ENCODE measurements at places on chromosomes 1 and 21.

GRCh38 chr1:55836086-55836485 lies 620.9 kb upstream of the USP24 start:
- H3K27ac ChIP-seq = no peak overlapping the region
- no peaks in the 10 kb centered on the region for H3K27me3 ChIP-seq
- H3K4me1 ChIP-seq = peaks cover 16% of the 10 kb centered on the region
- no peaks in the 10 kb centered on the region for H3K36me3 ChIP-seq
- H3K4me3 ChIP-seq = no peak overlapping the region
- no peak for ATAC-seq

DNA sequence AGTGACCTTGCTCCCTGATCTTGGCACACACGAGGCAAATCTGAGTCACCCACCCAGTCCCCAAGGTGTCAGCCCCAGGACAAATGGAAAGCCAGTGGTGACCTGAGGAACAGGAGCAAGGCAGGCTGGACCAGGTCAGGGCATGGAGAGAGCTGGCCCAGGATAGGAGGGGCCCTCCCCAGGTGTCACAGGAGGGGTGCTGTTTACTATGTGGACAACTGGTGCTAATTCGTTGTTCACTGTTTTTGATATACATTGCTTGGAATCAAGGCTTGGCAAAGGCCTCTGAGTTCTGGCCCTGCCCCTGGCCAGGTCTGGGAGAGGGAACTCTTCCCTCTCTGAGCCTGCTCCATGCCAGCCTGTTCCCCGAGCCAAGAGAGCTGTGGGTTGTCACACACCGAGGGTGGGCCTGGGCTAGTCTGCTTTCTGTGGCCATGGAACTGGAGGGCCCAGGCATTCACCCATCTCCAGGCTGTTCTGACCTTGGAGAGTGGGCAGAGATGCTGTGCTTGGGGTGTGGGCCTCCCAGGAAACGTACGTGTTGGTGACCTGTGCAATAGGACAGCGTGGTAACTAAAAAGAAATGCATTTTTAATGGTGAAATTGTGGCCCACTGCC lies 41.8 kb downstream of the CRYAA start:
- H3K4me1 ChIP-seq = peaks cover 3% of the 10 kb centered on the region
- H3K27ac ChIP-seq = no peak overlapping the region
- peaks cover 48% of the 10 kb centered on the region for H3K27me3 ChIP-seq
- H3K4me3 ChIP-seq = no peak overlapping the region
- H3K36me3 ChIP-seq = no peaks in the 10 kb centered on the region
- ATAC-seq = no peak

DNA sequence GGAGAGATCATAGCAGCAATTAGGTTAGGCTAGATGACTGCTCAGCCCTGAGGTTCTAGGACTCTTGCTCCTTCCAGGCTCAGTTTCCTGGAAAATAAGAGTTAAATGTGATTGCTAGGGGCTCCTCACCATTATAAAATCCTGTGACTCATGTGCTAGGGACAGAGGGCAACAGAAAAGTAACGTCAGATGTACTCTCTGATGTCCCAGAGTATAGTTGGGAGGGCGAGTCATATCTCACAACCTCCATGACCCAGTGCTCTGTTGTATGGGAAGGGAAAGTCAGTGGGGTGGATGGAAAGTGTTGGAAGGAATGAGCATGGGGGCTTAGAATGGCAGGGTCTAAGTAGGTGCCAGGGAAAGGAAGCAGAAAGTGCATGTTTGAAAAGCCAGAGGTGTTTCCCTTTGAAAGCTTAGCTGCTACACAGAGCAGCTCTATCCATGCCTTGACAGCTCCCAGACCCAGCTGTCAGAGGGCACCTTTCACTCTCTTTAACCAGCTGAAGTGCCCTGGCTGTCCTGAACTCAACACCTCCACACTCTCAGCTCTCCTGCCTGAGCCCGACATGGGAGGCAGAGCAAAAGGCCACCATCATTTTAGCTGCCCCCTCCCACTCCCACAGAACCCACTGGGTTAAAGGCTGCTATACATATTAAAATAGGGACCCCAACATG lies 11.6 kb downstream of the GJA5 start:
- no peaks in the 10 kb centered on the region for H3K36me3 ChIP-seq
- H3K27me3 ChIP-seq = peaks cover 3% of the 10 kb centered on the region
- H3K27ac ChIP-seq = no peak overlapping the region
- no peak for ATAC-seq

DNA sequence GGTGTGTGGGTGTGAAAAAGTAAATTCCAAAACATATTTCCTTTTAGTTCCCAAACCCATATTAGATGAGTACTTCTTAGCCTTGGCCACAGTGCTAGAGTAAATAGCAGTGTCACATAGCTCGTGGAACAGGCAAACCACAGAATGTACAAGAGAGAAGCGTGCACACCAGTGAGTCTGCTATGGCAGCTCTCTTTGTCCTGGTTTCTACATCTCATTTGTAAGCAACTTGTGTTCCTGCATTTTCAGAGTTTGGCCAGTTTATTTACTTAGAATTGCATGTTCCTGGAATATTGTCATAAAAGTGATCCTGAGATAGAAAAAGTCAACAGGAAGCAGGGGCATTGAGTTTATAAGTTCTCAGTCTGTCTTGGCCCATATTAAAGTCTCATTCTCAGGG lies 142.1 kb downstream of the DHRS3 start:
- peak overlapping the region; percentile 84 for H3K27ac ChIP-seq
- no peak for ATAC-seq
- no peak overlapping the region for H3K4me3 ChIP-seq
- H3K36me3 ChIP-seq = no peaks in the 10 kb centered on the region
- H3K27me3 ChIP-seq = no peaks in the 10 kb centered on the region

- no peak overlapping the region for H3K4me3 ChIP-seq
- no peaks in the 10 kb centered on the region for H3K36me3 ChIP-seq
- no peaks in the 10 kb centered on the region for H3K27me3 ChIP-seq
- ATAC-seq = peak; percentile 91
- peak overlapping the region; percentile 10 for H3K27ac ChIP-seq
Observed at GRCh38 chr1:159752135-159752580, 28.6 kb upstream of the DUSP23 start.

DNA sequence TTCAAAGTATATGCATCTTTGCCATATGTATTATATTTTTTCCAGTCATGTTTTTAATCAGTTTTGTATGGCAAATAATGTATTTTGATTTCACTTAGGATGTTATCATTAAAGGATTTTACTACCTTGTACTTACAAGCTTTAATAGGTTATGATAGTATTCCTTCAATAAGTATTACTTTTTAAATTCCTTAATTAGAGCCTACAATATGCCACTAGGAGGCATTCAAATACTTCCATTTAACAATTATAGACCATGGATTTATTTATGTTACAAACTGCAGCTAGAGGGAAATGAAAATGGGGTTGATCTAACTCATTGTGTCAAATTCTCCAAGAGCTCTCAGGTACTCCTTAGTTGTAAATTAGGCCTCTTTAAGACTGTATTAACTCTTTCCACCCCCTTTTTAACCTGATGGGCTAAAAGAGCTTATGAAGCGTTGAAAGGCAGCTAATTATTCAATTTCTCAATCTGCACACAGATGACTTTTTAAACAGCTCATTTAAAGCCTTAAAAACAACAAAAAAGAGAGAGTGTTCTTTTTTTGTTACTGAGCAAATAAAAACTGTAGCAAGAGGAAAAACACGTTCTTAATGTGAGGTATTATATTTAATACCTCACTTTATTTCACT lies 156.2 kb downstream of the DENND1B start:
- H3K4me3 ChIP-seq = no peak overlapping the region
- no peak overlapping the region for H3K27ac ChIP-seq
- no peak for ATAC-seq
- no peaks in the 10 kb centered on the region for H3K4me1 ChIP-seq

GRCh38 chr21:34034369-34035014 lies 38.9 kb upstream of the MRPS6 start:
- ATAC-seq = no peak
- H3K4me3 ChIP-seq = no peak overlapping the region
- H3K4me1 ChIP-seq = no peaks in the 10 kb centered on the region
- H3K36me3 ChIP-seq = no peaks in the 10 kb centered on the region

DNA sequence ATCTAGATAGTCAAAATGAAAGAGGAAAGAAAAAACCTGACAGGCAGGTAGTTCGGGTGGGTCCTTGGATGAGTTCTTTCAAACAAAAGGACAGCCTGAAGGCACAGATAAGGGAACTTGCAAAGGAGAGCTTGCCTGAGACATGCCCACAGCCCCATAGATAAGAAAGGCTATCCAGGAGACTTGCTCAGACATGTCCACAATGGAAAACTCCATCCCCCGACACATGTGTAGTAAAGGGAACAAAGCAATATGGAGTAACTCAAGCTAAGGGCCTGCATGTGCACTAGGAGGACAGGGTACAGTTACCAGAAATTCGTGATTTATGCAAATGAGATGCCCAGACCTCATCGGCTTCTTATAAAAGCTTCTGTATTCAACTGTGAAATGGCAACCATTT lies 281.5 kb downstream of the NEGR1 start:
- no peak for ATAC-seq
- no peak overlapping the region for H3K27ac ChIP-seq
- H3K4me1 ChIP-seq = no peaks in the 10 kb centered on the region
- no peaks in the 10 kb centered on the region for H3K27me3 ChIP-seq
- H3K36me3 ChIP-seq = no peaks in the 10 kb centered on the region

- no peak overlapping the region for H3K4me3 ChIP-seq
- H3K27me3 ChIP-seq = no peaks in the 10 kb centered on the region
- peak; percentile 87 for ATAC-seq
- no peak overlapping the region for H3K27ac ChIP-seq
- no peaks in the 10 kb centered on the region for H3K4me1 ChIP-seq
Observed at GRCh38 chr1:85109475-85109874, 61.2 kb upstream of the MCOLN3 start.

- no peak overlapping the region for H3K4me3 ChIP-seq
- no peak for ATAC-seq
- no peaks in the 10 kb centered on the region for H3K4me1 ChIP-seq
- H3K36me3 ChIP-seq = no peaks in the 10 kb centered on the region
- H3K27me3 ChIP-seq = no peaks in the 10 kb centered on the region
Observed at GRCh38 chr1:168155910-168156309, 19.2 kb upstream of the GPR161 start.

DNA sequence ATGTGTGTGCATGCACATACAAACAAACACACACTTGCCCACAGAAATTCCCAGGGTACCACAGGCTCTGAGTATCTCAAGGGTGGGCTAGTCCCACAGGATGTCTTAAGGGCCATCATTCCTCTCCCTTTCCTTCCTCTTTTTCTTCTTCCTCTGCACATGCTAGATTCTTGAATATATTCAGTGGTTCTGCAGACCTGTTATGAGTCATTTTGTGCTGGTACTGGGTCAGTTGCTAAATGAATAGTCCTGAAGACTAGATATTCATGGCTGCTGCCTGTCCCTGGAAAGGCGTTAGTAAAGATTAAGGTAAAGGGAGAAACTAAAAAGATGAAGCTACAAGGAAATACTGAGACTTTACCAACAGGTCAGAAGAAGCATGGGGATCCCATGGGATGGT lies 256.7 kb upstream of the KIAA0040 start:
- H3K4me3 ChIP-seq = no peak overlapping the region
- H3K27me3 ChIP-seq = no peaks in the 10 kb centered on the region
- no peaks in the 10 kb centered on the region for H3K36me3 ChIP-seq
- no peak overlapping the region for H3K27ac ChIP-seq
- H3K4me1 ChIP-seq = no peaks in the 10 kb centered on the region

- no peaks in the 10 kb centered on the region for H3K36me3 ChIP-seq
- no peak overlapping the region for H3K4me3 ChIP-seq
- H3K4me1 ChIP-seq = no peaks in the 10 kb centered on the region
- no peaks in the 10 kb centered on the region for H3K27me3 ChIP-seq
Observed at GRCh38 chr1:57517587-57518374, 93.9 kb upstream of the DAB1 start.

- no peak for ATAC-seq
- H3K27me3 ChIP-seq = no peaks in the 10 kb centered on the region
- no peak overlapping the region for H3K27ac ChIP-seq
- H3K4me3 ChIP-seq = no peak overlapping the region
- peaks cover 6% of the 10 kb centered on the region for H3K4me1 ChIP-seq
Observed at GRCh38 chr1:240524356-240525069, 87.4 kb downstream of the GREM2 start.

GRCh38 chr21:46051821-46052675 lies 45.9 kb upstream of the COL6A2 start:
- no peak overlapping the region for H3K4me3 ChIP-seq
- no peaks in the 10 kb centered on the region for H3K27me3 ChIP-seq
- peak overlapping the region; percentile 98 for H3K27ac ChIP-seq
- H3K36me3 ChIP-seq = no peaks in the 10 kb centered on the region

DNA sequence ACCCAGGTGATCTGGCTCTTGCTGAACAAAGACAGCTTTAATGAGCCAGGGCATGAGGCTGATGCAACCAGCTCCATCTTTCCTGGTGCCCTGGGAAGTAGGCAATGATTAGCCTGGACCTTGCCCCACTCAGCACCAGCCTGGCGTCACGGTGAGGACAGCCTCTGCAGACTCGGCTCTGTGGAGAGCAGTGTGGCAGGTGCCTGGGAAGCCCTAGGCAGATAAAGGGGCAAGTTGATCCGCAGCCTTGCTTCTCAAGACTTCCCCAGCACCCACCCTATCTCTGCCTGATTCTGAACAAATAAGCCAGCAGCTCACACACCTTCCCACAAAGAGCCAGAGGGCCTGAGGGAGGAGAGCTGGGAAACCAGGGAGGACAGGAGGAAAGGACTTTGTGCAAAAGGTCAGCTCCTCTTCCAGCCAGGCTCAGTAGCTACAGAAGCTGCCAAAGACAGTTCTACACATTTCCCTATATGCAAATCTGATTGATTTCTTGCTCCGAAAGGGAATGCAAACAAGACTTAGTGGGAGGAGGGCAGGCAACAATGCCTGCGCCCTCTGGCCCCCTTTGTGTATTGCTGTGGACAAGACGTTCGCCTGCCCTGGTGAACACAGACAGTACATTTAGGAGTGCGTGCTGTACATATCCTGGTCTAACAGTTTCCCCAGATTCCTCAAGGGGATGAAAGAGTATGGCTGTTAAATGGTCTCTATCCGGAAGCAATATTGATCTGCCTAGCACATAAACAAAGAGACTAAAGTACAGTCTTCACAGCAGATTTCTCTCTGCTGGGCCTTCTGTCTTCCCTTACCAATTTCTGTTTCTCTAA lies 63.8 kb downstream of the BCAR3 start:
- H3K27ac ChIP-seq = peak overlapping the region; percentile 78
- H3K4me3 ChIP-seq = no peak overlapping the region
- peaks cover 57% of the 10 kb centered on the region for H3K4me1 ChIP-seq
- no peaks in the 10 kb centered on the region for H3K27me3 ChIP-seq
- no peak for ATAC-seq

DNA sequence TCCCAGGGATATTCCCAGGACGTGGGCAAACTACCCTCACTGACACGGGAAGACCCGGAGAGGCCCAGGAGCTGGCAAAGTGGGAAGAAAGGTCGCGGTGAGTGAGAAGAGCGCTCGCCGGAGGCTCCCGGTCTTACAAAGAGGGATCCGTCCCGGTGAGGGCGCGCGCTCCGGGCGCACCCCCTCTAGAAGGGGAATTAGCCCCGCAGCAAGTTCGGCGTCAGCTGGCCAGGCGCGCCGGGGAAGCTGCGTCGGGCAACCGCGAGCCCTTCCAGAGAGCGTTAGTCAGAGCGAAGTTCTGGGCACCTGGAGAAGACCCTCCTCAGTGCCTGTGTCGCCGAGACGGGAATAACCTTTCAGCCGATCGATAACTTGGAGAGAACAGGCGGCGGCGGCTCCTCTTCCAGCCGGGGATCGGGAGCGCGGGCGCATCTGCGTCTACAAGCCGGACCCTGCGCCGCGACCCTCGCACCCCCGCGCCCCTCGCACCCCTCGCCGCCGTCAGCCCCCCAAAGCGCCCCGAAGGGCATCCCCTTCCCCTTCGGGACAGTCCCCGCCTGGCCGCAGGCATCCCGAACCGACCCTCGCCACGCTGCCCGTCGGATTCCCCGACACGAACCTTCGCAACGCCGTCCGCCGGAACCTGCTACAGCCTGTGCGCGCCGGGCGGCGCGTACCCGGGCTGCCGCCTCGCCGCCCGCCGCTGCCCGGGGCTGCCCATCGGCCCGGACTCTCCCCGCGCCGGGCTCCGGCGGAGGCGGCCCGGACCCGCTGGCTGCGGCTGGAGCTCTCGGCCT lies 485 bp downstream of the SIPA1L2 start:
- ATAC-seq = no peak
- H3K36me3 ChIP-seq = no peaks in the 10 kb centered on the region
- H3K4me1 ChIP-seq = peaks cover 52% of the 10 kb centered on the region
- H3K4me3 ChIP-seq = peak overlapping the region; percentile 96
